Left ventricle myocardium superior (tissue), 1 donor: ENCODE measurements at places on chromosomes 7 and 10.

- DNase-seq: no peak
Observed at GRCh38 chr10:128530946-128531345, 404.7 kb upstream of the MKI67 start.

GRCh38 chr10:3081383-3081981 lies 14.1 kb downstream of the PFKP start:
- no peak for DNase-seq

DNA sequence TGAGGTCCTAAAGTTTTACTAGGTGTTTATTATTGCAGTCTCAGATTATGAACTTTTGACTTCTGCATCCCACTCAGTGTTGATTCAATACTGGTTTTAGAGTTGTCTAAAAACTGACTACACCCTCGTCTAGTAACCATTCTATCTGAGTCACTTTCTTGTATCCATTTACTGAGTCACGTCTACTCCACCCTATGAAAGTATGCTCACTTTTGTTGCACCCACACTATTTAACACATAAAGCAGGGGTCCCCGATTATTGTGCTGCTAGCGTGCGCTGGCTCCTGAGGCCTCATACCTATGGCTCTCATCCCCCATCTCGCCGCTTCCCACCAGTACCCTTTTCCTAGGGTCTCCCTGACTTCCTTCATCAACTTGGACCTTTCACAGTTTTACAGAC lies 2.0 kb downstream of the SAMD9 start:
- DNase-seq: no peak

- no peak for DNase-seq
Observed at GRCh38 chr7:149723082-149723767, 50.2 kb downstream of the ZNF467 start.

GRCh38 chr7:19090526-19090925 lies 26.9 kb downstream of the TWIST1 start:
- no peak for DNase-seq

DNA sequence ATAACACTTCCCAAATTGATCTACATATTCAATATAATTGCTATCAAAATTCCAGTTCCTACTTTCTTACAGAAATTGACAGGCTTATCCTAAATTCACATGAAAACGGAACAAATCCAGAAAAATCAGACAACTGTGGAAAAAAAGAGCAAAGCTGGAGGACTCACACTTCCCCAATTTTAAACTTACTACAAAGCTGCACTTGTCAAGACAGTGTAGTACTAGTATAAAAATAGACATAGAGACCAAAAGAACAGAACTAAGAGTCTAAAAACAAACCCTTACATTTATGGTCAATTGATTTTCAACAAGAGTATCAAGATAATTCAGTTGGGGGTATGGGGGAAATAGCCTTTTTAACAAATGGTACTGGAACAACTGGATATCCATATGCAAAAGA lies 27.5 kb downstream of the LMBR1 start:
- no peak for DNase-seq

GRCh38 chr7:103071000-103071399 lies 3.6 kb downstream of the FBXL13 start:
- DNase-seq: no peak

GRCh38 chr7:20193873-20194272 lies 23.3 kb downstream of the MACC1 start:
- no peak for DNase-seq

GRCh38 chr7:111183321-111183720 lies 92.4 kb downstream of the LRRN3 start:
- DNase-seq: no peak

DNA sequence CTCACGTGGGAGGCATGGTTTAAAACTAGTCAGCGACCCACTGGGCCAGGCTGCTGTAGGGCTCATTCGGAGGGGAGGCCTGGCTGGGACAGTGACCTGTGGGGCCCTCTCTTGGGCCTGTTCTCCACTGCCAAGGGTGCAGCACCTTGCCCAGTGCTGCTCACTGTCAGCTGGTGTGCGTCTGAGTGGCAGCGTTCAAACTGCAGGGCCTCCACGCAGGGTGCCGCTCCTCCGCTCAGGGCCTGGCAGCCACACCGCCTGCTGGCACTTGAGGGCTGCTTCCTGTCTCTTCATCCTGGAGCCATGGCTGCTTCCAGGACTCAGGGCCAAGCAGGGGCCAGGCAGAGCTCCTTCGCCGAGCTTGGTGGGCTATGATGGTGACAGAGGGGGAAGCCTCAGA lies 18.3 kb downstream of the ADAMTS14 start:
- DNase-seq: peak; percentile 45
